Mesenteric fat pad (tissue), 1 donor: ENCODE measurements at places on chromosomes 13 and 19.

- no peak for DNase-seq
These were observed 28.1 kb upstream of the ZNF527 start for GRCh38 chr19:37342753-37343152.

DNA sequence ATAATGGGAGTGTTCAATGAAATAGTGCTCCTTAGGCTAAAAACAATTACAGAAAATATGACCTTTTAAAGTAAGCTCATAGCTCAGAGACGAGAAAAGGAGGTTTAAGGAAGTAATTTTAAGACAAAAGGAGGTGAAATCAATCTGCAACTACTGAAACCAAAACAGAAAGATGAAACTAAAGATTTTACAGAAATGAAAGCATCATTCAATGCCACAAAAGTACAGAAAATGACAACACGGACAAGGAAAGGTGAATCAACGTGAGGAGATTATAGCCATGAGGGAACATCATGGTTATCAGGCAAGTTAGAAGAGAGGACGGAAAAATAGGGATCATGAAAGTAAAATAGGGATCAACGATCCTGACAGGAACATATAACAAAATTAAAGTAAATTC lies 745.2 kb downstream of the PCDH17 start:
- no peak for DNase-seq

DNA sequence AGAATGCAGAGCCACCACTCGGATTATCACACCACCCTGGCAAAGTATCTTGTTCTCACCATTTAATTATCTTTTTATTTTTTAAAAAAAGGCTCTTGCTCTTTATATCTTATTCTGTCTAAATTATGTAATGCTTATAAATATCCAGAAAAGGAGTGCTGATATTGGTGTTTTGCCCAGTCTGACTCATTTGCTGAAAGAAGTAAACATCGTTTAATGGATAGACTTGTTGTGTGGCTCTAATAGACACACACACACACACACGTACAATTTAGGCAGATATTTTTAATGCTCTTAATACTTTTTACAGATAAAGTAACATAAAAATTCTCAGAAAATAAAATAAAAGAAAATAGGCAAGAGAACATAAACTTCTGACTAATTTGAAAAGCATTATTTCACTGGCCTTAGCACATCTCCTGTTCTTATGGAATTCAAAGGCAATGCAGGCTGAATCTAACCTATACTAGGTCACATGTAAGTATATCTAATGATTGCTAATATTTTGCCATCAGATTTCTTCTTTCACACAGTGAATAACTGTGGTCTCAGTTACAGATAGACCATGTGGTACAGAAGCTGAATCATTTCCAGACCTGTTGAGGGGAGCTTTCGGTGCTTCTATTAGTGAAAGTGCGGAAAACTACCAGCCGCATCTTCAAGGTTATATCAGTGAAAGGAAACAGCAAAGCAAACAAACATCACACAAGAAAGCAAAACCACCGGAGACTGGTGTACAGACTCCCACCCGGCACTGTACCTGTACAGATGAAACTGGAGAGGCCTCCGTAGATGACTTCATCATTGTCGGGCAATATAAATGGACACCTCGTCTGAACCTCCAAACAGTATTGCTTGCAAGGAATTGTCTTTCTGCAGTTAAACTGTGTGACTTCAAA lies 642.1 kb upstream of the ARGLU1 start:
- DNase-seq = no peak

DNA sequence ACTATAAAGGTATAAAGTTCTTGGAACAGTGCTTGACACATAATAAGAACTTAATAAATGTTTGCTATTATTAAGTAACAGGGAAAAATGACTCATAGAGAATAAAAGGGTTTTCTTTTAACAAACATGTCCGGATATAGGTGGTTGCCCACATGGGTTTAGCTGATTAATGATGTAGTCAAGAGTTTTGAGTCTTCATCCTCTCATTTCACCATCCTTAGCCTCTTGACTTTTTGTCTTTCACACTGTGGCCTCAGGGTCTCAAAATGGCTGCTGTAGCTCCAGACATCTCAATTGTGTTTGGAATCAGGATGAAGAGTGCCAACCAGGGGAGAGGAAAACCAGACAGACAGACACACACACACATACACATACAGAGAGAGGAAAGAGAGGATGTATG lies 97.9 kb downstream of the HSPH1 start:
- no peak for DNase-seq

DNA sequence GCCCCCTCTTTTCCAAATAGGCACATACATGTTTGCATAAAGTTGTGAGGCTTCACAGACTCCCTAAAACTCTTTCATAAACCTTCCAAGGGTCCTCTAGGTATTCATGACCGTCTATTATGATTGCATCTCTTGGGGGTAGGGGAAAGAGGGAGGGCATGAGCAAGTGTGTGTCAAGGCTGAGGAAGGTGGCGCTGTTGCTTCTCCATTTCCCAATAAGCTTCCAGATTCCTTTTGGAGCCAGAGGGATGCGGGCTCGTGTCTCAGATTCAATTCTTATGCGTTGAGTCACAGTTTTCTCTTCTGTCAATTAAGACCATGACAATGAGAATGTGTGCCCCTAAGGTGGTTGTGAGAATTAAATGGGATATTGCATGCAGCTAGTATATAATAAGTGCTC lies 51.0 kb upstream of the CYP2A7 start:
- DNase-seq = no peak

- no peak for DNase-seq
These were observed 65.2 kb downstream of the RAP2A start for GRCh38 chr13:97499181-97499580.

GRCh38 chr19:661427-662196 lies 1.4 kb downstream of the RNF126 start:
- DNase-seq = no peak

GRCh38 chr13:74596691-74597090 lies 462.5 kb upstream of the KLF12 start:
- DNase-seq = no peak

DNA sequence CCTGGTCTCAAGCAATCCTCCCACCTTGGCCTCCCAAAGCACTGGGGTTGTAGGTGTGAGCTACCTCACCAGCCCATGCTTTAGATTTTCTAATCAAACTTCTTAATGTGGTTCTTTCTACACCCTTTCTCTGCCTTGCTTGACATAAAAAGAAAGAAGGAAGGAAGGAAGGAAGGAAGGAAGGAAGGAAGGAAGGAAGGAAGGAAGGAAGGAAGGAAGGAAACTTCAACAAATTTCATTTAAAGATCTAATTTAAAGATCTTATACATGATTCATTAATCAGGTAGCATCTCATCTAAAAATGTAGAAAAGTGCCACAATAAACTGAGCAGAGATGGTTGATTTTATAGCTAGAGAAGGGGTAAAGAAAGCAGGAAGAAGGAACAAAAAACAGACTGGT lies 215.0 kb downstream of the DIAPH3 start:
- no peak for DNase-seq

- DNase-seq = no peak
These were observed 67.5 kb downstream of the INSR start for GRCh38 chr19:7226739-7227138.

DNA sequence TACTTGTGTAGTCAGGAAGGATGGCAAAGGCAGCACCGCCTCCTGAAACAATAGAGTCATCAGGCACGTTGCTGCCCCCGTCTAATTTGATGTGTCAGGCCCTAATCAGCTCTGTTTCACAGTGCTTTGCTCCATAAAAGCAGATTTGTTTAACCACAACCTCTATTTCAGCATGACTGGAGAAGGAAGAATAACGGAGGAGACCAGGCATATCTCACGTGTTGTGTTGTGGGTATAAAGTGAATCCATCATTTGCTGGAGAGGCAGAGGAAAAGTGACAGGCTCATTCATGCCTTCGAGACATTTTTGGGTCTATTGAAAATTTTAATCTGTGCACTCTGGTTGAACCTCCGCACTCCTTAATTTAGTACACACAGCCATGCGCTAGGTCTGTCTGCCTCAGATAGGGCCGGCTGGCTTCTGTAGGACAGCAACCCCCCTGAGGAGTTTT lies 940.4 kb upstream of the SLC10A2 start:
- no peak for DNase-seq
